ENCODE measurements at places on chromosomes 5 and 9.

DNA sequence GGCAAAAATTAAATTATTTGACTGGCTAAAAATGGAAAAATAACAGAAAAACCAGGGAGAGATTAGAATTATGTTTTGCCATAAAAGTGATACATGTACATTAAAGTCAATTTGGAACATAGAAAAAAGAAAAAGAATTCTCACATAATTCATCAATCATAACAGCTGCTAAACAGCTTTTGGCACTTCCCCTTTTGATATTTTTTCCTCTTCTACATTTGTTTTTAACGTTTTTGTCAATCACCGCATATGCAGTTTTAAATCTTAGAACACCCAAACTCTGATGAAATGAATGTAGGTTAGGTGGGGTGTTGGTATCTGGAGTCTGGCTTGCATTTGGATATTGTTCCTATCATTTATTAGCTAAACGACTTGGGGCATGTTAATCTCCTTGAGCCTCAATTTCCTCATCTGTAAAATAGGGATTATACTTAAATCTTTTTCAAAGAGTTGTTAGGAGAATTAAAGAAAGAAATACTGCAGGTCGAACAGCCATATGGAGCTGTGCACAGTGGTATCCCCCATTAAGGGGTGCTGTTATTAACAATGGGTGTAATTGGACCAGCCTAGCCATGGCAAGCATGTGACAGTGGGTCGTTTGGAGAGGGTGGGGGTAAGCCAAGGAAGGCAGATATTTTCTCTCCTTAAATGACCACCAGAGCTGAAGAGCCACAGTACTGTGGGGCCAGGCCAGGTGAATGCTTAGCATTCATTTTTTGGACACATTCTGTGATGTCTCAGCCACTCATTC, 22.6 kb downstream of the NPR3 start:
- DNase-seq: no peak

DNA sequence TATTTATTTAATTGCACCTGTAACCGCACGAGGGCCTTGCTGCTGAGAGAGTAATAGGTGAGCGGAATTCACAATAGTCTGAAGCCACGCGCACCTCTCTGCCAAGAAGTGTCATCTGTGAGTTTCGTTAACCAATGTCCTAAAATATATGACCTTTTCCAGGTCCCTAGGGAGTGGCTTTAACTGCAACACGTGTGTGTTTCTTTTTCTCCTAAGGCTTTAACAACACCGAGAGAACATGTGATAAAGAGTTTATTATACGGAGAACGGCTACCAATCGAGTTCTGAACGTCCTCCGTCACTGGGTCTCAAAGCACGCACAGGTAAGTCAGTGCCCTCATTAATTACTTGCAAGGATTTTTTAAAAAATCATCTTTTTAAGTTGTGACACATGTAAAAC, 53.2 kb upstream of the CKMT2 start:
- no peak for DNase-seq

DNA sequence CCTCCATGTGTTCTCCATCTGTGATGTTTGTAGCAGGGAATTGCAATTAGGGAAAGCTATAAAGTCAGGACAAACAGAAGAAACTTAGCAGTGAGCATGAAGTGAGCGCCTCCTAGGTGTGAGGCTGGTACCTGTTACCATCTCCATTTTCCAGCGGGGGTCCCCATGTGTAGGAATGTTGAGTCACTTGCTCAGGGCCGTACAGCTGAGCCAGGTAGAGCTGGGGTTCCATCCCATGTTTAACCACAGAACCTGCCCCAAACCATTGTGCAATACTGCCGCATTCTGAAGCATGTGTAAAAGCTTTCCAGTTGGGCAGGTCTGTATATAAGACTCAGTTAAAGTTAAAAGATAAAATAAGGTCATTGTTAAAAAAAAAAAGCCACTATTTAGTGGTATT, 62.7 kb downstream of the NDFIP1 start:
- no peak for DNase-seq

DNA sequence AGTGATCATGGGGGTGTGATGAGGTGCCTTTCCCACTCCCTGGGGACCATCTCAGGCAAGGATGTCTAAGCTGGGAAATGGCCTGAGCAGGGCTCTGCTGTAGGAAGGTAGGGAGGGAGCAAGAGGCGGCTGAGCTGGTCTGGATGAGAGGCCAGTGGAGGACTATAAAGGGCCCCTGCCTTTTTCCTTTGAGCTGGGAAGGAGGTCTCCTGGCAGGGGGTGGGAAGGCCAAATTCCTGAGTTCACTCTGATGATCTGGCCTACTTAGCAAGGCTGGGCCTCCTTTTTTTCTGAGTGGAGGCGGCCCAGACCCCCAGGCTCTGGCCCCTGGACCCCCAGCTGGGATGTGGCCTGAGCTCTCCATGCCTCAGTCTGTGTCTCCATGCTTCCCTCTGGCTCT, 14.3 kb upstream of the PITX1 start:
- DNase-seq: no peak

GRCh38 chr5:17714186-17714585, 79.9 kb downstream of the TAF11L14 start:
- no peak for DNase-seq

DNA sequence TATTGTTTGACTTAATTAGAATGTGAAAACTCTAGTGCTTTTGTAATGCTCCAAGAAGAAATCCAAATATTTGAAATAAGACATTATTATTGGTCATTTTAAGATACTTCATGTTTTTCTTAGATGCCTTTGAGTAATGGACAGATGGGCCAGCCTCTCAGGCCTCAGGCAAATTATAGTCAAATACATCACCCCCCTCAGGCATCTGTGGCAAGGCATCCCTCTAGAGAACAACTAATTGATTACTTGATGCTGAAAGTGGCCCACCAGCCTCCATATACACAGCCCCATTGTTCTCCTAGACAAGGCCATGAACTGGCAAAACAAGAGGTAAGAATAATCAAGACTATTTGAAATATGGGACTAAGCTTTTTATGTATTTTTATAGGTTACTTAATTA, 69.2 kb upstream of the SREK1 start:
- DNase-seq: no peak

DNA sequence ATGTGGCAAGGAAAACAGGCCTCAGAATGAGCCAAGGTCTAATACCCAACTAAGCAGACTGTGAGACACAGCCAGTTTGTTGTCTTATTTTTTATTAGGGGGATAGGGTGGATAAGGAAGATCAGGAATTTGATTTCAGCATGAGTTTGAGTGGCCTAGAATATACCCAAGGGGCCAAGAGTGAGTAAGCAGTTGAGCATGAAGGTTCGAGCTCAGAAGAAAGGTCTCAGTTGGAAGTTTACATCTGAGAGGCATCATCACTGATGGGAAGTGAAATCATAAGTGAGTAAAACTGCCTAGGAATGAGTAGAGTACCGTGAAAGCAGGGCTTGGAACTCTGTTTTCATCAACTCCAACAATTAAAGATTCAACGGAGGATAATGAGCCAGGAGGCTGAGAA, 12.6 kb downstream of the PSMD5 start:
- no peak for DNase-seq

GRCh38 chr5:149108651-149109280, 32.5 kb upstream of the ABLIM3 start:
- no peak for DNase-seq

- DNase-seq: peak; percentile 71
Observed at GRCh38 chr5:159003045-159004030, 96.4 kb downstream of the EBF1 start.

- no peak for DNase-seq
Observed at GRCh38 chr9:132242621-132243155, 80.8 kb downstream of the NTNG2 start.

- no peak for DNase-seq
Observed at GRCh38 chr5:124724357-124725039, 21.9 kb downstream of the ZNF608 start.

GRCh38 chr9:20997503-20998076, 33.9 kb downstream of the HACD4 start:
- no peak for DNase-seq

- peak; percentile 57 for DNase-seq
Observed at GRCh38 chr5:102666164-102666946, 88.8 kb upstream of the PAM start.

DNA sequence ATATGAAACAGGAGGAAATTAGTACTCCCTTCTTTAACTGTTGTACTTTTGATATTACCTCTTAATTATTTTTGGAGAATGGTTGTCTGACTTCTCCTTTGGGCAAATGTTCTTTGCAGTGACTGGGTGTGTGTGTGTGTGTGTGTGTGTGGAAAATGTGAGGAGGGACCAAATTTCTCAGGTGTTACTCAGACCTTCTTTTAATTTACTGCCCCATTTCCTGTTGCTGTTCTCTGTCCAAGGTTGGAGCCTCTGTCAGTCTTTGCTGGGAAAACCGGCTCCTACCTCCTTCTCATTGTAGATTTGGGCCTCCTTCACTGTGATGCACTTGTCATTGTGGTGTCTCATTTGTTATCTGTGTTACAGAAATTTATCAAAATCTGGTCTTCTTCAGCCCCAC, 68.4 kb downstream of the PBX3 start:
- no peak for DNase-seq

GRCh38 chr5:90263102-90263820, 146.3 kb downstream of the CETN3 start:
- DNase-seq: no peak

GRCh38 chr9:136533775-136534157, 12.1 kb downstream of the NOTCH1 start:
- no peak for DNase-seq

DNA sequence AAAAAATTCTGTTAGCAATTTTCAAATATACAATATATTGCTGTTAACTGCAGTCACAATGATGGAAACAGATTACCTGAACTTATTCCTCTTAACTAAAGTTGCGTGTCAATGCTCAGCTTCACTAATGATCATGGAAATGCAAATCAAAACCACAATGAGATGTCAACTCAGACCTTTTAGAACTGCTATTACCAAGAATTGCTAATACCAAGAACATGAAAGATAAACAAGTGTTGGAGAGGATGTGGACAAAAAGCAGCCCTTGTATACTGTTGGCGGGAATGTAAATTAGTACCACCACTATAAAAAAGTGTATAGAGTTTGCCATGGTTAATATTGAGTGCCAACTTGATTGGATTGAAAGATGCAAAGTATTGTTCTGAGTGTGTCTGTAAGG, 1409.7 kb upstream of the CDH18 start:
- DNase-seq: no peak

DNA sequence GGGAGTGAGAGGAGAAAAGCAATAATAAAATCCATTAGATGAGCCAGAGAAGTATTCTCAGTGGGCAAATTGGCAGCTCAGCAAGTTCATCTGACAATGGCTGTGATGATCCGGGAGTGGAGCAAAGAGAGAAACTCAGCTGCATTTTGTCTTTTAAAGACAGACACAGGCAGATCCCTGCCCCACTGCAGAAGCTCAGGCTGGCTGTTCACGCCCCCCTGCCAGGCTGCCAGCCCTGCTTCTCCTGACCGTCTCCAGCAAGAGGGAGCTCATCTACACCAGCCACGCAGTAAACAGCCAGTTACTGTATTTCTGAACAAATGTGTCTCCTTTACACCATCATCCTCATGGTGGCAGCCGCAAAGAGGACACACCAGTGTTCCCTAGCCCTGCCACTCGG, 114.3 kb upstream of the SARDH start:
- DNase-seq: no peak

DNA sequence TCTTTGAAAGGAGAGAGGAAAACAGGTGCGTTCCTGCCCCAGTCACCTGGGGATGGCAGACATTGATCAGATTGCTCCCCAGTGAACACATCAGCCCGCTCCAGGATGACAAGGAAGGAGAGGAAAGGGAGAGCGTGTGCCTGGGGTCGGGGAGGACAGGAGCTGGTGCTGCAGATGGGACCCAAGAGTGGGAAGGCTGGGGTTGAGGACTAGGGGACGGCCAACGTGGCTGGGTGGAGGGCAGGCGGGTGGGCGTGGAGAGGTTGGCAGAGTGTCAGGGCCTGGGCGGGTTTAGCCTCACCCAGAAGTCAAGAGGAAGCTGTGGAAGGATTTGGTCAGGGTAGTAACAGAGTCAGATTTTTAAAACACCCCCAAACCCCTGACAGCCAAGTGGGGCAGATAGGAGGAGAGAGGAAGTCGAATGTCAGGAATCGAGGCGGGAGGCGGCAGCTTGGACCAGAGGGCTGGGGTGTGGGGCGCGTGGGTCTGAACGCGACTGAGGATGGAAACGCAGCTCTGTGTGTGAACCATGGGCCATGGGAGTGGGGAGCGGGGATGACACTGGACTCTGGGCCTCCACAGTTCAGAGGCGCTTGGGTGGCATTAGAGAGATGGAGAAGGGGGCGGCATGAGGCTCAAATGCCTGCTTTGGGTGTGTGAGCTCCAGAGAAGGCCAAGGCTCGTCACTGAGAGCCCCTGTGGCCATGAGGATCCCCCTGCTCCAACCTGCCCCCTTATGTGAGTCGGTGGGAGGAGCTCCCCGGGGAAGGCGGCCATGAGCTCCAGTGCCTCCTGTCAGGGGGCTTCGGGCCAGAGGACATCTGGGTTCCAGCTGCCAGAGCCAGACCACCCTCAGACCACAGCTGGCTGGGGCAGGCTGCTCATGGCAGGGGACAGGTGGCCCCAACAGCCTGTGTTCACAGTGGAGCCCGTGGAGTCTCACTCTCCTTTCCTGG, 24.6 kb downstream of the LAMC3 start:
- no peak for DNase-seq

GRCh38 chr5:53260446-53260845, 150.9 kb upstream of the MOCS2 start:
- no peak for DNase-seq

GRCh38 chr5:20351849-20352248, 363.8 kb upstream of the CDH18 start:
- no peak for DNase-seq

DNA sequence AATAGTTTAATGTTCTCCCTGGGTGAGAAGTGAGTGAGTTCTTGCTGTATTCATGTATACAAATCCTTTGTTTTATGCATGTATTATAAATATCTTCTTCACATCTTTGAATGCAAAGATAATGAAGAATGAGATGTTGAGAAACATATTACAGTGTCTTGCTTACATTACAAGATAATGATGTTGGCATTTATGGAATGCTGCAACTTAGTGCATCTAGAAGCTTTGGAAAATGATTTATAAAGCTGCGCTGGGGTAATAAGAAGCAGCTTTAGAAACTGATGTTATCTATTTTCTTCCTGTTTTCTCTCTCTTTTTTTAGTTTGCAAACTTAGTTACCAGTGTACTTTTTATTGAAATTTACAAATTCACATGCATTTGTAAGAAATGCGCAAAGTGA, 673.4 kb downstream of the KCTD16 start:
- no peak for DNase-seq

DNA sequence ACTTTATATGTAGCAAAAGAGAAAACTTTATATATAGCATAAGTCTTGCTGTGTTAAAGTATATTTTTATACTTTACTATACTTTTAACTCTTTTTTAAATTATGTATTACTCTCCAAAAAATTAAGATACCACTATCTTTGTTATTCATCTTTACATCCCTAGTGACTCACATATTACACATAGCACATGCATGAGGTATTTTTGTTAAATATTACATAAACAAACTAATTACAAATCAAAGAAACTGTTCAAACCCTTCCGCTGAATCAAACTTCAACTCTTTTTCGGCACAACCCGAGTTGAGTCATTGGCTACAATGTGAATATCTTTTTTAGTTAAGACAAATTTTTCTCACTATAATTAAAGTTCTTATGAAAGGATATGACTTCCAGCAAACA, 32.1 kb downstream of the NADK2 start:
- no peak for DNase-seq
